ENCODE measurements at places on chromosomes 4 and X.

GRCh38 chr4:123953566-123953965 is 557.0 kb downstream of the SPRY1 start:
- no peak for DNase-seq

DNA sequence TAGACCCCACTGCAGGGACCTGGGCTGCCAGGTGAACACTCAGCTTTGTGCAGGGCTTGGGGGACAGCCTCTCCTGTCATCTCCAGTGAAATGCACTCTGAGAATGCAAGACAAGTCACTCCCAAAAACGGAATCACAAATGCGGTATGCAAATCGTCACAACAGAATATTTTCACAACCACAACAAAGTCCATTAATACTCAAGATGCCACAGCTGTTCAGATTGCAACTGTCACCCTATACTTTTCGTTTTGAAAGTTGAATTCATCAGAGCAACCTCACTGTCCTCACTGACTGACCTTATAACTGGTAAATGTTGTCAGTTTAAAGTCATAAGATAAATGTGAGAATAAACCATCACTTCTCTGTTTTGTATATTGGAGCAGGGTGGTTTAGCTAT is 16.6 kb downstream of the JAKMIP1 start:
- no peak for DNase-seq

DNA sequence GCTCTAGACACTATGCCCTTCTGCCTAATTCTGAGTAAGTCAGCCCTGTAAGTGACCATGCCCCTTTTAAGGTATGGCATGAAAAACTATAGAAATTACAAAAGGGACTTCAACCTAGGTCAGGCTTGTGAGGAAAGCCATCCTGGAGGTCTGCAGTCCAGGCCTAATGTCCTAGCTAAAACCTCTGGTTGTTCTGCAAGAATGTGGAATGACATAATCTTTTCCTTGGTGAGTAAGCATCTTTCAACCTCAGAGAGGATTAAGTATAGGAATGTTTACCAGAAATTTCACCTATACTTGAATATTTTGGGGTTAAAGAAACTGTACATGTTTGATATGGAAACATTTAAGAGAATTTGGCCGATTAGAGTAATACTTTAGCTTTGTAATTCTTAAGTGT is 23.8 kb upstream of the HPSE start:
- no peak for DNase-seq

DNA sequence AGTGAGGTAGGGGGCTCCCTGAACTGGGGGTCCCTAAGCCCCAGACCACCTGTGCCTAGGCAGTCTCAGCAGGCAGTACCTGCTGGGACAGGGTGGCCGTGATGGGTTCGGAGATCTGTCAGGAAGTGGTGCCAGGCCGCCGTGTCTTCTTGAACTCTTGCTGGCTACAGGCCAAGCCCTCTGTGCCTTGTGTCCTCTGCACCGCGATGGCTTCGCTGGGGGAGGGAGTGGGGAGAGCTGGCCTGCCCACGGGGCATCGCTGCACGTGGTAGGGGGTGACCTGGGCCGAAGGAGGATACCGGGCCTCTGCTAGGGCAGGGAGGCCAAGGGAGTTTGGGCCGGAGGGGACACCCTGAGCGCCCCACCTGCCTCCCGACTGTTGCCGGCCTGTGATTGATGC is 96.7 kb upstream of the NKX1-1 start:
- no peak for DNase-seq

GRCh38 chrX:49664824-49665223 is 31.0 kb downstream of the PAGE1 start:
- no peak for DNase-seq

GRCh38 chr4:158384414-158384813 is 137.3 kb upstream of the RXFP1 start:
- DNase-seq: no peak

- DNase-seq: no peak
Measured at GRCh38 chr4:173508386-173509035, 21.5 kb downstream of the HAND2 start.

GRCh38 chr4:83772685-83773084 is 236.8 kb downstream of the GPAT3 start:
- no peak for DNase-seq

Data from NCI-H1105 (cell line).